ENCODE measurements at places on chromosomes 3 and 15. TPM values are rescaled to one million over a fixed set of nuclear protein-coding genes. Genes with fewer than 3 reads are reported as not detected.

DNA sequence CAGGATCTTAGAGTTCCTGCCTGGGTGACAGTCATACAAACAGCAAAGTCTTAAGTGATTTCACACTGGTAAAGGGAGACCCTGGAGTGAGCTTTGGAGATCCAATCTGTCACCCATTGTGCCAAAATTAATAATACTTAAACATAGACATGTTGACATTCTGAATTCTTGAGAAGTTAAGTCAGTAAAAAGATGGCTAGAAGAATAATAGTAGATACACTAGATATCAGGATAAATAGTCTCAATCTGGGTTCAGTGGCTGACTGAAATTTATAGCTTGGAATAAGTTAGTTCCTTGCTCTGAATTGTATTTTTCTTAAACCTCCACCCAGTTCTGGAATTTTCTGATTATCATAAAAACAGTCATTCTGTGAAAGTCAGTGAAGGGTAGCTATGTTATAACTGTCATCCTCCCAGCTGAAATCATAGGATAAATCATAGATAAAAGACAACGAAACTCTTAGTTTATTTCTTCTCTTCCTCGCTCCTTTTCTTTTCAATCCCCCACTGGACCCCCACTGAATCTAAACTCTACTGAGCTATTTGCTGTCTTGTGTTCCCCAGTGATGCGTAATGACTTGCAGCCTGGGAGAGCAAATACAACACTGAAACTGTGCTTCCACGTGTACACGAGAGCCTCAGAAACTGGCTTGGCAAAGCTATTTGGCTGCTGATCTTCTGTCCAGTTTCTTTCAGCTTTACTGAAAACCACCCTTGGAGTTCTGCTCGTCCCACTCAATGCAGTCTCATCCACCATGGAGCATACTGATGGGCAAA is 175.4 kb upstream of the TP63 start:
- H3K27ac ChIP-seq: no peak overlapping the region
- no peak for DNase-seq
- H3K4me1 ChIP-seq: peaks cover 8% of the 10 kb centered on the region
- no peaks in the 10 kb centered on the region for H3K36me3 ChIP-seq
- no peaks in the 10 kb centered on the region for H3K27me3 ChIP-seq
- no peak overlapping the region for H3K4me3 ChIP-seq

DNA sequence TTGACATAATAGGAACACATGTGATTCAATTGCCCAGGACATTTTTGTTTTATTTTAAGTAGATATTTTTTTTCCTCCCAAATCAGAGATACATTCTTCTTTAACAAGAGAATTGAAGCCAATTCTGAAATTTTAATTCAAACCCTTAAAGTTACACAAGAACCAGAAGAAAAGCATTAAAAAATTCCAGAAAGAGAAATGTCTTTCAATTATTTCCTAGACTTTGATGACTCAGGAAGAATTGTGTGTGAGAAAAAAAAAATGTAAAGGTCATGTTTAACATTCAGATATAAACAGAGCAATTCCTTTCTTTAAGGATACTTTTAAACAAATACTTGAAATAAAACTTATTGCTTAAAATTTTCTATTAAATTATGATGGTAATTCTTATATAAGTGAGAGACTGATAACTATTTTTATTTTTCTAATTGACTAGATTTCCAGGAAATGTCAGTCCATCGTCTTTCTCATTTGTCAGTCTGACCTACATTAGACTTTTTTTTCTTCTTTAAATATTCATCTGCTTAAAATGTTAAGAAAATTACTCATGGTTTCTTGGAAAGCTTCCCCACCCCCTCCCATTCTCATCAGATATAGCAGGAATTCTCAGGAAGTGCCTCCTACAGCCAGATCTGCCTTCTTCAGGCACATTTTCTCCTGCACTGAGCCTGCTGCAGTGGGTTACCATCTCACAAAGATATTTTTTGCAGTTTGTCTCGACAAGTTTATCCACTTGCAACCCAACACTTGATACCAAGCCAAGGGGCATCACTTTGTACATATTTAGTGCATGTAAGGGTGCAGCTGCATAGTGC is 261.8 kb upstream of the CBLB start:
- no peaks in the 10 kb centered on the region for H3K27me3 ChIP-seq
- H3K4me3 ChIP-seq: no peak overlapping the region
- no peak for DNase-seq
- H3K27ac ChIP-seq: no peak overlapping the region
- no peaks in the 10 kb centered on the region for H3K4me1 ChIP-seq

DNA sequence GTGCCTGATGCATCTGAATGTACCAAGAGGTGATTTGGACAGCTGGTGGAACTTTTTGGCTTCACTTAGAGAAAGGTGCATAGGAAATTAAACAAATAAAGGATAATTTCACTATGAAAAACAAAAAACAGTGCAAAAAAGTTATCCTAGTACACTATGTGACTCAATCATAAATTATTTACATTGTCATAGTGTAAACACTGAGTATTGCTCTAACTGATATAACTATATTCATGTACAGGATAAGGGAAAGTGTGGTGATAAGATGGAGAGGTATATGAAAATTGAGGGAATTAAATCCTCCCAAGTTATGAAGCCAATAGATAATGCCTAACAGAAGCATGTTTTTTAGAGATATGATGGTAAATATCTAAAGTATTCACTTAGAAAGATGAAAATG is 50.2 kb upstream of the CPNE4 start:
- DNase-seq: no peak
- H3K27ac ChIP-seq: no peak overlapping the region
- no peak overlapping the region for H3K4me3 ChIP-seq
- no peaks in the 10 kb centered on the region for H3K27me3 ChIP-seq

DNA sequence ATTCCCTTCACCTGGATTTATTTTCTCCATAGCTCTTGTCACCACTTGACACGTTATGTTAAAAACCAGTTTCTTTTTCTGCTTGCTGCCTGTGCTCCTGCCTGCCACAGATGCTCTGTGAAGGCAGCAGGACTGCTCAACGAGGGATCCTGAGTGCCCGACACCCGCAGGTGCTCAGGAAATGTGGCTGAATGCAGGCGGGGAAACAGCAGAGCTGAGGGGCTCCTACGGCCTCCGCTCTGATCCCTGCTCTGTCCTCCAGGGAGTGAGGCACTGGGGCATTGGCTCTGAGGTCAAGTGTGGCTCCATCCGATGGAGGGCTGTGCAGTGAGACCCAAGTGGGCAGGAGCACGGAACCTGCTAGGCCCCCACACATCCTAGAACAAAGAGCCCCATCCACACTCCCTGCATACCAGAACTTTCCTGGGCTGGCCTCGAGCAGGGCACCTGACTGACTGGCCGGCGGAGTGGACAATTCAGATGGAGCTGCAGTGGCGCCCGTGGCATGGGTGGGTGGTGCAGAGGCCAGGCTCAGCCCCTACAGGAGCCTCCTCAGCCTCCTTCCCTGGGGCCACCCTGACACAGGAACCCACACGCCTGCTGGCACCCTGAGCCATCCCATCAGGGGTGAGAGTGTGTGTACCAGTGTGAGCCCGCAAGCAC is 27.9 kb downstream of the IQSEC1 start:
- H3K4me1 ChIP-seq: no peaks in the 10 kb centered on the region
- no peak for DNase-seq
- H3K4me3 ChIP-seq: no peak overlapping the region
- H3K36me3 ChIP-seq: no peaks in the 10 kb centered on the region
- H3K27me3 ChIP-seq: no peaks in the 10 kb centered on the region

Gene PAK6
- total RNA-seq: 0.80 TPM

Gene GXYLT2
- 15.4 TPM for total RNA-seq

Gene C2CD4A
- total RNA-seq: not detected

Gene TGM5
- total RNA-seq: 3.1 TPM

GRCh38 chr3:168024537-168024941 is 71.2 kb downstream of the GOLIM4 start:
- H3K4me1 ChIP-seq: no peaks in the 10 kb centered on the region
- H3K36me3 ChIP-seq: peaks cover 7% of the 10 kb centered on the region
- no peak overlapping the region for H3K27ac ChIP-seq
- DNase-seq: no peak
- H3K4me3 ChIP-seq: no peak overlapping the region

Data from breast epithelium (tissue), 4 donors.